ENCODE measurements at places on chromosomes 11 and 22. TPM values are rescaled to one million over a fixed set of nuclear protein-coding genes. Genes with fewer than 3 reads are reported as not detected.

ZP1 gene
- not detected for total RNA-seq

DNA sequence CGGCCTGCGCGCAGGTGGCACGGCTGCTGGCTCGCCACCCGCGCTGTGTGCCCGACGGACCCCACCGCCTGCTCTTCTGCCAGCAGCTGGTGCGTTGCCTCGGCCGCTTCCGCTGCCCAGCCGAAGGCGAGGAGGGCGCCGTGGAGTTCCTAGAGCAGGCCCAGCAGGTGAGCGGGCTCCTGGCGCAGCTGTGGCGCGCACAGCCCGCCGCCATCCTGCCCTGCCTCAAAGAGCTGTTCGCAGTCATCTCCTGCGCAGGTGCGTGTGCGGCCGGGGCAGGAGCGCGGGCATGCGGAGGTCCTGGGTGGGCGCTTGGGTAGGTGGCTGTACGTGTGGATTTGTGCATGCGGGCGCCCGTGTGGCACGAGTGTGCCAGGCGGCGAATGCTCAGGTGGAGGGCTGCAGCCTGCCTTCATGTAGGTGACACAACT, 8.0 kb downstream of the USP35 start:
- H3K36me3 ChIP-seq = peaks cover 27% of the 10 kb centered on the region
- H3K27ac ChIP-seq = no peak overlapping the region
- no peak for DNase-seq
- peaks cover 35% of the 10 kb centered on the region for H3K4me1 ChIP-seq

DNA sequence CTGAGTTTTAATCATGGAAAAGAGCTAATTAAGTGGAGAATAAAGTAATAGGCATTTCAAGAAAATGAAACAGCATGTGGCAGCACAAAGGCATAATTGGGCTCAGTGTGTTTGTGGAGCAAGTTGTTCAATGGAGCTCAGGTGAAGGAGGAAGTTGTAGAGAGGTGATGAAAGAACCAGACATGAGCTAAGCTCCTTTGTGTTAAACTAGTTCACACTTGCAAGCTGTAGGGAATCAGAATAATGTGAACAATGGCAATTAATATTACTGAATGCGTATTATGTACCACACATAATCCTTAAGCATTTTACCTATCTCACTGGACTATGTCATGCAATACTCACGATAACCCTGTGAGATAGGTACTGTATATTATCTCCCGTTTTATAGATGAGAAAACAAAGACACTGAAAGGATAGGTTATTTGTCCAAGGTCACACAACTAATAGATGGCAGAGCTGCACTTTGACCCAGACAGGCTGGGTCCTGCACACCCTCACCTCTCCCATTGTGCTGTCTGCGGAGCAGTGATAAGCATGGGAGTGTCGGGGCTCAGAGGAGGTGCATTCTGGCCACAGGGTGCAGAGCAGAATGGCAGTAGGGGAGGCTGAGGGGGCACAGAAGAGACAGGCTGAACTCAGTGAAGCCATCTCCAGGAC, 8.9 kb downstream of the OLFML1 start:
- H3K27me3 ChIP-seq = no peaks in the 10 kb centered on the region
- H3K4me3 ChIP-seq = no peak overlapping the region
- no peaks in the 10 kb centered on the region for H3K4me1 ChIP-seq
- no peaks in the 10 kb centered on the region for H3K36me3 ChIP-seq
- H3K27ac ChIP-seq = no peak overlapping the region
- DNase-seq = no peak

DNA sequence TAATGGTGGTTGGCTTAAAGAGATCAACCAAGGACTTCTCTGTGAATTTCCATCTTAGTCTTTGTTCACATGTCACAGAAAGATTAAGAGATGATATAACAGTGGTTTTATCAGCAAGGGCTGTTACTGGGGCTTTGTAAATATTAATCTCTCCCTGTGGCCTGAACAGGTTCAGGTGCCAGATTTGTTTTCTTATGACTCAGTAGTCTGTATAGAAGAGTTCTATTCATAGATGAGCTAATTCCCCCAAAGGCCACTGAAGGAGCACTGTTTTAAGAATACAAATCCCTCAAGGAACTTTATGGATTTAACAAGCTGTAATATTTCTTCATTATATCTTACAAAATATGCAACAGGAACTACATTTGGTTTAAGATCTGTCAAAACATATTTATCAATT, 50.4 kb downstream of the TCP11L1 start:
- no peak overlapping the region for H3K27ac ChIP-seq
- peaks cover 3% of the 10 kb centered on the region for H3K36me3 ChIP-seq
- H3K27me3 ChIP-seq = no peaks in the 10 kb centered on the region
- H3K4me3 ChIP-seq = no peak overlapping the region
- no peaks in the 10 kb centered on the region for H3K4me1 ChIP-seq

OVCH2 gene
- total RNA-seq = 1.2 TPM

PLEKHA7 gene
- 10.8 TPM for total RNA-seq

DNA sequence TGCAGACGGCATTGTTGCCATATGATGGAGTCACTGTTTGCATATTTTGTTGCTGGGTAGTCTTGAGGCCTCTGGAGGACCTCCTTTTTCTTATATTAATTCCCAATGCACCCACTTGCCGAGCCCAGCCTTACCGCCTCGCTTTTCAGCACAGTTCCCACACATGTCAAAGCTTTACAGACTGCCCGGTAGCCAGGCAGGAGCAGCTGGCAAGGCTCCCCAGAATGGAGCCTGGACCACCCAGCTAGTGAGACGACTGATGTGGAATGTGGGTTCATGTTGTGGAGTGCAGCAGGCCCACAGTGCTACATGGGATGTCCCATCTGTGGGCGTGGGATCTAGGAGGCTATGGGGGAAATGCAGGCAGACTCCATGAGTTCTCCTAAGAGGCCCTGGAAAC, 99.4 kb upstream of the MTMR2 start:
- no peaks in the 10 kb centered on the region for H3K36me3 ChIP-seq
- H3K27me3 ChIP-seq = no peaks in the 10 kb centered on the region
- H3K27ac ChIP-seq = no peak overlapping the region
- no peaks in the 10 kb centered on the region for H3K4me1 ChIP-seq
- no peak overlapping the region for H3K4me3 ChIP-seq

- no peak overlapping the region for H3K4me3 ChIP-seq
- no peak overlapping the region for H3K27ac ChIP-seq
- DNase-seq = no peak
- no peaks in the 10 kb centered on the region for H3K4me1 ChIP-seq
- H3K27me3 ChIP-seq = no peaks in the 10 kb centered on the region
Measured at GRCh38 chr22:19218541-19219233, 40.2 kb upstream of the SLC25A1 start.

GPR83 gene
- total RNA-seq = 0.27 TPM

DNA sequence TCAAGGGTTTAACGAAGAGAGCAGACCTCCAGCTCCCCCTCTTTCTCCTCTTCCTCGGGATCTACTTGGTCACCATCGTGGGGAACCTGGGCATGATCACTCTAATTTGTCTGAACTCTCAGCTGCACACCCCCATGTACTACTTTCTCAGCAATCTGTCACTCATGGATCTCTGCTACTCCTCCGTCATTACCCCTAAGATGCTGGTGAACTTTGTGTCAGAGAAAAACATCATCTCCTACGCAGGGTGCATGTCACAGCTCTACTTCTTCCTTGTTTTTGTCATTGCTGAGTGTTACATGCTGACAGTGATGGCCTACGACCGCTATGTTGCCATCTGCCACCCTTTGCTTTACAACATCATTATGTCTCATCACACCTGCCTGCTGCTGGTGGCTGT, 363 bp downstream of the OR8A1 start:
- no peaks in the 10 kb centered on the region for H3K4me1 ChIP-seq
- DNase-seq = no peak
- H3K27ac ChIP-seq = no peak overlapping the region
- no peaks in the 10 kb centered on the region for H3K36me3 ChIP-seq
- no peak overlapping the region for H3K4me3 ChIP-seq

DNA sequence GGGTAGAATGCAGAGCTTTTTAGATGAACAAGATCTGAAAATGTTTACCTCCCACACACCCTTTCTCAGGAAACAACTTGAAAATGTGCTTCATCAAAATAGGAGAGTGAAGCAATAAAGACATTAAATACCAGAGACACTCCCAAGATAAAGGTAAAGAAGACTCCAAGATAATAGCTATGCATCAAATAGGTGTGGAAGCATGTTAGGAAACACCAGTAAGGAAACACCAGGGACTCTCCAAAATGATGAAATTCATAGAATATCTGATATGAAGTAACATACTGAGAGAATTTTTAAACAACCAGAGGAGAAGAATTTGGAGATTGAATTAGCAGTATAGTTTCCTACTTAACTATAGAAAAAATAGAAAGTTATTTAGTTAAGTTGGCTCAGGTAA, 57.0 kb downstream of the OR10A6 start:
- H3K36me3 ChIP-seq = no peaks in the 10 kb centered on the region
- no peaks in the 10 kb centered on the region for H3K4me1 ChIP-seq
- H3K27ac ChIP-seq = no peak overlapping the region
- no peak for DNase-seq

DNA sequence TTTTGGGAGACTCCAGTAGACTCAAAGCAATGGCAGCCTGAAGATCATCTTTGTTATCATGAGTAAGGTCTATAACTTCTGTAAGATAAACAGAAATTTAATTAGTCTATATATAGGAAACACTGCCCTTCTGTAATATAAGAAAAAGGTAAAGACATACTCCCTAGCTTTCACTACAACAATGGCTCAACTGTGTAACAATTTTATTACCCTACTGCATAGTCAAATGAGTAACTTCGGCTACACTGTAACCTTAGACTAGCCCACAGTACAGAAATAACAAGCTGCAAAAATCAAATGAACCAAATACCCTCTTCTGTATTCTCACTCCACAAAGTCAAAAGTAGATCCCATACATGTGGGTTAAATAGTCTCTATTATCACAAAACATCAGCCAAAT, 33.7 kb downstream of the USP28 start:
- no peak for DNase-seq
- no peaks in the 10 kb centered on the region for H3K27me3 ChIP-seq
- no peak overlapping the region for H3K27ac ChIP-seq
- no peak overlapping the region for H3K4me3 ChIP-seq
- peaks cover 7% of the 10 kb centered on the region for H3K36me3 ChIP-seq

DNA sequence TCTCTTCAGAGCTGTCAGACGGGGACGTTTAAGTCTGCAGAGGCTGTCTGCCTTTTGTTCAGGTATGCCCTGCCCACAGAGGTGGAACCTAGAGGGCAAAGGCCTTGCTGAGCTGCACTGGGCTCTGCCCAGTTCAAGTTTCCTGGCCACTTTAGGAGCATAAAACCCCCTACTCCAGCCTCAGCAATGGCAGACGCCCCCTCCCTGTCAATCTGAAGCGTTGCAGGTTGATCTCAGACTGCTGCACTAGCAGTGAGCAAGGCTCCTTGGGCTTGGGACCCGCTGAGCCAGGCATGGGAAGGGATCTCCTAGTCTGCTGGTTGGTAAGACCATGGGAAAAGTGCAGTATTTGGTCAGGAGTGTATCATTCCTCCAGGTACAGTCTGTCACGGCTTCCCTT, 66.6 kb upstream of the TP53I11 start:
- DNase-seq = no peak
- no peak overlapping the region for H3K27ac ChIP-seq
- H3K4me1 ChIP-seq = peaks cover 23% of the 10 kb centered on the region
- no peak overlapping the region for H3K4me3 ChIP-seq

DNA sequence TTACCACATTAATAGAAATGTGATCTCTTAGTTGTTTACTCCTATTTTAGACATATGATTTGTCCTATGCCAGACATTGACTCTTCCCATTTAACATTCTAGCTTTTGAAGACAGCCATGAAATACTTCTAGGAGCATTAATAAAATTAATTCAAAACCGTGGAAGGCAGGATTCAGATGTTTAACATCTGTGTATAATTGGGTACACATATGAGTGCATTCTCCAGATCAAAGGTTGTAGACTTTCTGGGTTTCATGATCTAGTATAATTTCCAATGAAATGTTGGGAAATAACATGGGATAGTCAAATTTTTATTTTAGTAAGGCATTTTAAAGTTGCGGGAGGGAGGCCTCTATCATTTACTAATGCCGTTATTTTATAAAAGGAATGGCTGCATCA, 35.2 kb upstream of the CCDC89 start:
- no peak overlapping the region for H3K27ac ChIP-seq
- H3K4me1 ChIP-seq = peaks cover 12% of the 10 kb centered on the region
- no peak overlapping the region for H3K4me3 ChIP-seq
- H3K36me3 ChIP-seq = no peaks in the 10 kb centered on the region
- no peak for DNase-seq

DNA sequence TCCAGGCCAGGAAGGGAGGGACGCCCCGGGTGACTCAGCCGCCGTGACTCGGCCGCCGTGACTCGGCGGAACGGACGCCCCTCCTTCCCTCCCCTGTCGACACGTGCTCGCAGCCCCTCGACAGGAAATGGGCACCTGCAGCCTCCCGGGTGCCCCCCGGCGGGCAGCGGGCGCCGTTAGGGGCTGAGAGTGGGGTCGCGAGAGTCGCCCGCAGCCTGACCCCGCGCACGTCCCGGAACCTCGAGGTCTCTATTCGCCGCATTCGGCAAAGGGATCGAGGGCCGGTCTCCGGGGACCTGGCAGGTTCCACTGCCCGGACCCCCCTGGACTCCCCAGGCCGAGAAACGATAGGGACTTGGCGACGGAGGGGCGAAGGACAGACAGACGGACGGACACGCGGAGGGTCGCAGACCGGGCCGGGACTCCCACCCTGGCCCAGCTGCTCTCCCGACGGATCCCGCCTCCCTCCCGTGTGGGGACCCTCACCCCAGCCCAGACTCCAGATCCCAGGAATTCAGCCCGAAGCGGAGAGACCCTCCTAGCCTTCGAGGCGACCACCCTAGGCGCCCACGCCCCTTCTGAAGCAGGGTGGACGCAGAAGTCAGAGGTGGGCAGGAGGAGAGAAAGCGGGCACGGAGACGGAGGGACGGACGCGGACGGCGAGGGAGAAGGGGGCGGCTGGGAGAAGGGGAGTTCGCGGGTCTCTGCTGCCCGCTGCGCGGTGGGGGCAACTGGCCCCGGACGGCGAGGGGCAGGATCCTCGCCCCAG, 648 bp downstream of the FOSL1 start:
- peak overlapping the region; percentile 88 for H3K4me3 ChIP-seq
- H3K27me3 ChIP-seq = no peaks in the 10 kb centered on the region
- peaks cover 5% of the 10 kb centered on the region for H3K4me1 ChIP-seq
- H3K36me3 ChIP-seq = no peaks in the 10 kb centered on the region

SLC16A8 gene
- 1.2 TPM for total RNA-seq

- H3K36me3 ChIP-seq = no peaks in the 10 kb centered on the region
- H3K4me3 ChIP-seq = no peak overlapping the region
- no peak overlapping the region for H3K27ac ChIP-seq
- no peaks in the 10 kb centered on the region for H3K27me3 ChIP-seq
- no peaks in the 10 kb centered on the region for H3K4me1 ChIP-seq
Measured at GRCh38 chr11:35752115-35752514, 89.5 kb downstream of the TRIM44 start.

- no peaks in the 10 kb centered on the region for H3K4me1 ChIP-seq
- no peaks in the 10 kb centered on the region for H3K36me3 ChIP-seq
- no peak overlapping the region for H3K27ac ChIP-seq
- DNase-seq = no peak
- H3K27me3 ChIP-seq = no peaks in the 10 kb centered on the region
Measured at GRCh38 chr11:9071692-9072091, 19.7 kb downstream of the SCUBE2 start.

GRCh38 chr11:66006134-66006890, 4.0 kb downstream of the BANF1 start:
- H3K27me3 ChIP-seq = no peaks in the 10 kb centered on the region
- H3K36me3 ChIP-seq = no peaks in the 10 kb centered on the region
- H3K4me1 ChIP-seq = peaks cover 17% of the 10 kb centered on the region
- H3K27ac ChIP-seq = no peak overlapping the region

TESMIN gene
- 2.8 TPM for total RNA-seq

GRCh38 chr11:67586568-67587250, 3.1 kb downstream of the GSTP1 start:
- H3K27me3 ChIP-seq = no peaks in the 10 kb centered on the region
- H3K4me3 ChIP-seq = no peak overlapping the region
- peaks cover 10% of the 10 kb centered on the region for H3K36me3 ChIP-seq
- DNase-seq = no peak
- H3K27ac ChIP-seq = peak overlapping the region; percentile 6

Data from thoracic aorta (tissue), 2 donors.